Activated naive CD8-positive, alpha-beta T cell treated with anti-CD3 and anti-CD28 coated beads for 36 hours (primary cell): ENCODE measurements at places on chromosomes 3 and 15.

- DNase-seq: no peak
These were observed 2.7 kb downstream of the LRIG1 start for GRCh38 chr3:66497985-66498671.

- no peak for DNase-seq
These were observed 15.2 kb downstream of the MCM2 start for GRCh38 chr3:127613406-127613805.

- DNase-seq: no peak
These were observed 486.3 kb downstream of the SHQ1 start for GRCh38 chr3:72361990-72362389.

DNA sequence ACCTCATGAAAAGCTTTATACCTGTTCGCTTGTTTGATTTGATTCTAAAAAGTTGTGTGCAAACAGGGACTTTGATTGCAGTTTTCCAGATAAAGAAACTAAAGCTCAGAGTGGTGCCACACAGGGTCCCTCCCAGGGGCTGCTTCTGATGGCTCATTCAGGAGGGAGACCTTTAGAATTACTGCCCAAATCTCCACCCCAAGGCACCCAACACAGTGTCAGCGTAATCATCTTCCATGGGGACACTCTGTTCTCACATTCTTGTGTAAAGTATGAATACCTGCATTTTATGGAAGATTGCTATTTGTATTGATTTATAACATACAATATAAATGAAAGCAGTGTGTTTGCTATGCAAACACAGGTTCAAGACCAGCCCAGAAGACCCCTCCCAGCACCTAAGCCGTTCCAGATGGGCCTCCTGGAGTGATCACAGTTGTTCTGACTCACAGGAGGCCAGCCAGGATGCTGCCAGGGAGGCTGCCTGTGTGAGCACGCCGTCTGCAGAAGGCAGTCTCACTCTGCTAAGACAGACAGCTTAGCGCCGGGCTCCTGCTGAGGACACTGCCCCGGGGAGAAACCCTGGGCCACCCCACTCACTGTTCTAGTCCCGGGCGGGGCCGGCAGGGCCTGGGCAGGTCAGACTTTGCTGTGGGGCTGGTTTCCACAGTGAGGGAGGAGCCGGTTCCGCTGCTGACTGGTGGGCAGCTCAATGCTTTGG is 185.6 kb downstream of the FAM43A start:
- no peak for DNase-seq

DNA sequence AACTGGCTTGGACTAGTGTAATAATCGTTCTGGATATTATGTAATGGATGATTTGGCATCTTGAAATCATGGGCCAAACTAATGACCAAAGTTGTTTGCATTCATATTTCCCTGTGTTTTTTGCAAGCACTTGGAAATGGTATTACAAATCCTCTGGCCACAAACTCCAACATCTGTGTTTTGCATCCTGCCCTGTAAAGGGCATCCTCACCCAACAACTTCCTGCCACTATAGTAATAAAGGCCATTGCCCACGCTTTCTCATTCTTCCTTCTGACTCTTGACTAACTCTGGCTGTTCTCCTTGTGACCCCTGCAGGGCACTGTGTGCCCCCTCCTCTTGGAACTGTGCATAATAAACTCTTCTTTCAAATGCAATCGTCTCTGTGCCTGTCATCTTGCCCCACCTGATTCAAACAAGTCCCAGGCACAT is 25.4 kb upstream of the PSMD6 start:
- DNase-seq: no peak

DNA sequence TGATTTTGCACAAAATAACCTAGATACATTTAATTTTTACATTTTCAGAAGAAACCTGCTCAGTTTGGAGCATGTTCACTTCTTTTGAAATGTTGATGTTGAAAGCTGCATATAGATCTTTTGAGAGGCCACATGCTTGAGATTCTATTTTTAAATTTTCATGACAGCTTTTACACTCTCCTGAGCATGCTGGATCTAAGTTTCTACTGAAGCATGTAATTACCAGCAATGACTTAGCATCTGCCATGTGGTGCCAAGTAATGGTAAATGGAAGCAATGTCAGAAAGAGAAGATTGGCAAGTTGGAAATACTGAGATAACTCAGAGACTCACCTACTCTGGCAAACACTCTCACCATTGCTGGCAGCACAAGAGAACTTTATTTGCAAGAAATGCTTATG is 310.6 kb downstream of the NSUN3 start:
- DNase-seq: no peak

GRCh38 chr3:42847731-42848130 is 27.9 kb downstream of the CYP8B1 start:
- no peak for DNase-seq

DNA sequence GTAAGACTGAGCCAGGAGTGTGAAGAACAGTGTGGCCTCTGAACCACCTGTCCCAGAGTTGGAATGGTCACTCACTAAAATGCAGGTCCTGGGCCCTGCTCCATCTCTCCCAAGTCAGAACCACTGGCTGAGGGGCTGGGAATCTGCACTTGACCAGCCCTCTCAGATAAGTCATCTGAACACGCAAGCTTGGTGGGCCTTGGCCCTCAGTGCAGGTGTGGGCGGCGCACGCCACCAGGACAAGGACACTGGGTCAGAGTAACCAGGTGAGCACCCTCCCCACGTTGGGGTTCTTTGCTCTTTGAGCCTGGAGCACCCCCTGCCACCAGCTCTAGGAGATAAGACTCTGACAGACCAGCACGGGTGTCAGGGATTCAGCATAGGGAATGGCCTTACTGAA is 42.7 kb downstream of the KIF9 start:
- no peak for DNase-seq

- DNase-seq: no peak
These were observed 16.0 kb downstream of the DNAJC19 start for GRCh38 chr3:180973543-180973942.

DNA sequence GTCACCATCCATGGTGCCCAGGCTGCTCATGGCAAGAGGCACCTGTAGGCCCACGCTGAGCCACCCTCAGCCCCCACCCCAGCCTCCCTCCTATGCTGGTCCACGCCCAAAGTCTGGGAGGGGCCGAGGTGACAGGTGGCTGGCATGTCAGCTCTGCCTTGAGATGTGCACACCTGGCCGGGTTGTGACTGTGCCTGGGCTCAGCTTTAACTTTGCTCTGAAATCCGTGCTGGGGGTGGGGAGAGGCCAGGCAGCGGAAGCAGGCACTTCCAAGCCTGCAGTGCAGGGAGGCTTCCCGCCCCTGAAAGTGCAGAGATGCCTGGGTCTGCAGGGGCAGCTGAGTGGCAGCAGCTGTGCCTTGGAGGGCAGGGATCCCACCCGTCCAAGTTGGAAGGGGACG is 1124.8 kb downstream of the SI start:
- no peak for DNase-seq

- DNase-seq: no peak
These were observed 673.7 kb downstream of the FHIT start for GRCh38 chr3:60577601-60578000.

DNA sequence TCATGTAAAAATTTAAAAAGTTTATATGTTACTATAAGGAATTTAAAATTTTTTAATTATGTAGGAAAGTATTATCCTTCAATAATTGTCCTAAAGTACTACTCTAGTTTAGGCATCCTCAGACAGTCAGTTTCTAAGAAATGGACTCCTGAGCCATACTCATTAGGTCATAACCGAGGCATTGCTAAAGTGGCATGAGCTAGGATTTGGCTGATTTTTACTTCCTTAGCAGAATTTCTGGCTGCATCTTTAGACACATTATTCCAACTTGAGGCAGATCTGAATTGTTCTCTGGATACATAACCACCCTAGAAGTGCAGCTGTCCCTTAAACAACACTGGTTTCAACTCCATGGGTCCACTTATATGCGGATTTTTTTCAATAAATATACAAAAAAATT is 38.3 kb downstream of the IFT57 start:
- DNase-seq: no peak

- DNase-seq: no peak
These were observed 151.6 kb downstream of the SLCO3A1 start for GRCh38 chr15:92005154-92005553.

- DNase-seq: no peak
These were observed 535.1 kb downstream of the SOX2 start for GRCh38 chr3:182246870-182247269.

- no peak for DNase-seq
These were observed 123.5 kb downstream of the NUP210 start for GRCh38 chr3:13296662-13297061.

DNA sequence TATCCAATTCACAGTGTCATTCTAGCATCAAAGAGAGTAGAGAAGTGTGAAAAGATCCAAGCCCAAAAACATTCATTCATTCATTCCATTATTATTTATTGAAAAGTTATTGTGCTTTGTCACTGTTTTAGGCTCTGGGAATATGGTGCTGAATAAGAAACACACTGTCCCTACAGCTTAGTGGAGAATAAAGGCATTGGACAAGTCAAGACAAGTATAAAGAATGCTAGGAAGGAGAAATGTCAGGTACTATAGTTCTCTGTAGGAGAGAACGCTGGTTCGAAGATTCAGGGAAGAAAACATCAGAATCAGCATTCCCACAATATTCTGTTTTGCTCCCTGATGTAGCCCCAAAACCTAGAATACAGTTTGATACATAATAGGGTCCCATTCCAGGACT is 128.8 kb upstream of the CHRM5 start:
- DNase-seq: no peak

DNA sequence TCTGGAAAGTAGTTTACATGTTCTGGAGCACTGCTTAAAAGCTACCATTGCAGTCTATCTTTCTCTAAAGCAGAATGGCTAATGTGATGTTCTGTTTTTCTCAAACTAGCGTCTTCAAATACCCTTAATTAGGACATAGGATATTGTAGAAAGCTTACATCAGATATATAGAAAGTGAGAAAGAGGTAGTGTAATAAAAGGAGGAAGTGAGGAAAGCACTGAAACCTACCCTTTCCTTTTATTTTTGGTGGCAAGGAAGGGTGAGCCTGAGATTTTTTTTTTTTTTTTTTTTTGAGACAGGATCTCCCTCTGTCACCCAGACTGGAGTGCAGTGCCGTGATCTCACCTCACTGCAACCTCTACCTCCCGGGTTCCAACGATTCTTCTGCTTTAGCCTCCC is 9.4 kb downstream of the SENP2 start:
- DNase-seq: no peak

DNA sequence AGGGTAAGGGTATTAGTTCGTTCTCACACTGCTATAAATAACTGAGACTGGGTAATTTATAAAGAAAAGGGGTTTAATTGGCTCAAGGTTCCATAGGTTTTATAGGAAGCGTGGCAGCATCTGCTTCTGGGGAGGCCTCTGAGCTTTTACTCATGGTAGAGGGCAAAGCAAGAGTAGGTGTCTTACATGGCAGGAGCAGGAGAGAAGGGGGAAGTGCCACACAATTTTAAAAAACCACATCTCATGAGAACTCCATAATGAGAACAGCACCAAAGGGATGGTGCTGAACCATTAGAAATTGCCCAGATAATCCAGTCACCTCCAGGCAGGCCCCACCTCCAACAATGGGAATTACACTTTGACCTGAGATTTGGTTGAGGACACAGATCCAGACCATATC is 12.2 kb downstream of the RNF111 start:
- no peak for DNase-seq

DNA sequence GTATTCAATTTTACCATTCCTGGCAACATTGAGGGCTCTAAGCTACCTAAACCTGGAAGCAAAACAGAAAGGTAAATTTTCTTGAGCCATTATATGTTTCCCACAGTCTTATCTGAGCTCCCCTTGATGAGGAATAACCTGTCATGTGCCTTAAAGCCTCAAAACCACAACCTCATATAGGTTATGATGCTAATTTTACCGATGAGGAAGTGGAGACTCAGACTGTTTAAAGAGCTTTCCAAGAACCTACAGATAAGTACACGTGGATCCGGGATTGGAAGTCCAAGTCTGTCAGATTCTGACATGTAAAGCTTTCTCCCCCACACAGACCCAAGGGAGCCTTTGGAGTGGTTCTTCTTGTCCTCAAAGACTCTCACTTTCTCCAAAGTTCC is 140.5 kb downstream of the SEMA6D start:
- DNase-seq: no peak
